ENCODE measurements at places on chromosomes 7 and 10. TPM values are rescaled to one million over a fixed set of nuclear protein-coding genes. Genes with fewer than 3 reads are reported as not detected.

GRCh38 chr7:97565665-97566064 is 166.2 kb upstream of the TAC1 start:
- DNase-seq = no peak

DNA sequence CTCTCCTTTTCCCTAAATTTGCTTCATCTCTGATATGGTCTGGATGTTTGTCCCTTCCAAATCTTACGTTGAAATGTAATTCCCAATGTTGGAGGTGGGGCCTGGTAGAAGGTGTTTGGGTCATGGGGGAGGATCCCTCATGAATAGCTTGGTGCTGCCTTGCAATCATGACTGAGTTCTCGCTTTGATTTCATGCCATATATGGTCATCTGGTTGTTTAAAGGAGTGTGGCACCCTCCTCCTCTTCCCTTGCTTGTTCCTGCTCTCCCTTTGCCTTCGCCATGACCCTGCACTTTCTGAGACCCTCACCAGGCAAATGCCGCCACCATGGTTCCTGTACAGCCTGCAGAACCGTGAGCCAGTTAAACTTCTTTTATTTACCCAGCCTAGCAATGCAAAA is 14.5 kb downstream of the NOBOX start:
- DNase-seq = no peak

DNA sequence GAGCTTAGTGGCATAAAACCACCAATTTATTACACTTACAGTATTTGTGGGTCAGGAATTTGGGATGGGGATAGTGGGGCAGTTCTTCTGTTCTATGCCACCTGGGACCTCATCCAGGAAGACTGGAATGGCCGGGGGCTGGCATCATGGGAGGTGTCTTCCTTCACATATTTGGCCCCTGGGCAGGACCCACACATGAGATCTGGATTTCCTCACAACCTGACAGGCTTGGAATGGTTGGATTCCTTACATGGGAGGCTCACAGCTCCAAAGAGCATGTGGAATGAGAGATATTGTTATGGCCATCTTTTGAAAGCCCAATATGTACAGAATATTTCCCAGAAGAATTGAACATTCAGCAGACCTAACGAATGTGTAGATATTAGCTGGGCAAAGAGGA is 21.9 kb downstream of the LSMEM1 start:
- no peak for DNase-seq

The CFTR gene
- total RNA-seq = 0.18 TPM

The FAM13C gene
- 57.9 TPM for total RNA-seq

Data from endothelial cell (in vitro differentiated cells).